Right atrium auricular region (tissue), 2 donors: ENCODE measurements at places on chromosomes 1 and 21.
A peak's percentile ranks its signal among the peaks of the same experiment; 100 is the strongest.

DNA sequence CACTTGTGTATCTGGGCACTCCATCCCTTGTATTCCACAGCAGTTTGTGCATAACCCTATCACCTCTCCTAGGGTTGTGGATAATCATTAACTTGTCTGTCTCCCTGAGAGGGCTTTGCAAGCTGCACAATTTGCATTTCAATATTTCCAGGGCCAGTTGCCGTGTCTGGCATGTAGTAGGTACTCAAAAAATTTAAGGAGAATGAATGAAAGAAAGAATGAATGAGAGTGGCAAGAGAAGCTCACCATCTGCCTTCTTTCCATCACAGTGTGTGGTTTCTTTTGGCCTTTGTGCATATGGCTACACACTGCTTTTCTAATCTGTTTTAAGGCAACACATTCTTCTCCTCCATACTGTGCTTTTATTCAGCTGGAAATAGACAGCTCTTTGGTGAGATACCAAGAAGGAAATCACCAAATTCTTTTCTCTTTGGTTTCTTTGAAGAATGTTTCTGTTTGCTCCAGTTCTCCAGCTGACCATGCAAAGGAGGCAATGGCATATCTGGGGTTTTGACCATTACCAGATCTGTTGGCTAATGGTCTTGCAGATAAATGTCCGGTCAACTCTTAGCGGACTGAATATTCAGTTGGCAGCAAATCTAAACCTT lies 49.4 kb downstream of the NGF start:
- DNase-seq = no peak

- no peak for DNase-seq
Observed at GRCh38 chr1:231385416-231385748, 36.7 kb downstream of the EGLN1 start.

DNA sequence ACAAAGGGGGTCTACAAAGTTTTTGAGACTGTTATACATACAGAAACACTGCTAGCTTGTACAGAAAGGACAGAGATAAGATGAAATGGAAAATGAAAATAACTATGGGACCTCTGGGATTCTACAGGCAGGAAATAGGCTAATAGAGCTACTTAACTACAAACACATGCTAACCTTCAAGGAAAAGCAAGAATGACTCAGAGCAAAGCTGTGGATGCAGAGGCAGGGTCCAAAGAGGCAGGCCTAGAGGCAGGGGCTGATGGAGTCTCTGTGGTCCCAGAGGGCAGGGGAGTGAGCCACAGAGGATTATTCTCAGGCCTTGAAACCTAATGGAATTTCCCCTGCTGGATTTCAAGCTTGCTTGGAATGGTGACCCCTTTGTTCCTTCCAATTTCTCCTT lies 18.7 kb upstream of the GOLT1A start:
- no peak for DNase-seq

DNA sequence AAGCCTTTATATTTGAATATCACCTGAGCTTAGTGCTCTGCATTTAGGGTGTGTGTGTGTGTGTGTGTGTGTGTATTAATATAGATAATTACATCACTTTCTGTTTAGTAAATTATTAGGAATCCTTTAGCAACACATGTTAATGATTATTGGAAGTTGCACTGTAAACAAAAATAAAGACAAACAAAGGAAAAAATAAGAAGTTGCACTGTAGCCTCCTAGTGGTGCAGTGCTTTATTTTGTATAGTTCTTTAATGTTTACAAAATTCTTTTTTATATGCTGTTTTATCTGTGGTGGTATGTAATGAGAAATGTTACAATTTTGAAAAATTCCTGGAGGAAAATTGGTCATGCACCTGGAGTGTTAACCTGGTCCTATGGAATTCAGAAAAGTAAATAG lies 69.2 kb downstream of the UBE4B start:
- DNase-seq = no peak

DNA sequence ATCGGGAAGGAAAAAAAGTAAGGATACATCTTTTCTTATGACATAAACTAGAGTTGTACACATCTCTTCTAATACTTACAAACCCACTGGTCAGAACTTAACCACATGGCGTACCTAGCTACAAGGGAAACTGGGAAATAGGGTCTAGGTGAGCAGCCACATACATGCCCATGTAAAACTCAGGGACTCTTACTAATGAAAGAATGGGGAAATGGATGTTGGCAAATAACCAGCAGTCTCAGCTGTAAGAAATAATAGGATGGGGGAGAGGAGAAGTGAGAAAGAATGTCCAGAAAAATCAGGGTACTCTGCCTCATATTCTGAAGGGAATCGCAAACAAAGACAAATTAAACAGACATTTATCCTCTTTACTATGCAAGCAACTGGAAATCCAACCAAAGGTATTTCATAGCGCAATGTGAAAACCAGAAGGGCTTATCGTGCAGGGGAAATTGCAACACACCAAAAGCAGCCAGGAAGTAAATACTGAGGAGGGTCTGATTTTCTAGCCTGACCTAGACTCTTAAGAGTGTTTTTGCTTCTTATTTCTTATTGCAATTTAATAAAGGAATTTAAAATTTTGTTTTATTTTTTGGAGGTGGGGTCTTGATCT lies 17.5 kb downstream of the GTF2B start:
- DNase-seq = no peak

GRCh38 chr1:32392325-32392724 lies 1.9 kb downstream of the BSDC1 start:
- DNase-seq = no peak

DNA sequence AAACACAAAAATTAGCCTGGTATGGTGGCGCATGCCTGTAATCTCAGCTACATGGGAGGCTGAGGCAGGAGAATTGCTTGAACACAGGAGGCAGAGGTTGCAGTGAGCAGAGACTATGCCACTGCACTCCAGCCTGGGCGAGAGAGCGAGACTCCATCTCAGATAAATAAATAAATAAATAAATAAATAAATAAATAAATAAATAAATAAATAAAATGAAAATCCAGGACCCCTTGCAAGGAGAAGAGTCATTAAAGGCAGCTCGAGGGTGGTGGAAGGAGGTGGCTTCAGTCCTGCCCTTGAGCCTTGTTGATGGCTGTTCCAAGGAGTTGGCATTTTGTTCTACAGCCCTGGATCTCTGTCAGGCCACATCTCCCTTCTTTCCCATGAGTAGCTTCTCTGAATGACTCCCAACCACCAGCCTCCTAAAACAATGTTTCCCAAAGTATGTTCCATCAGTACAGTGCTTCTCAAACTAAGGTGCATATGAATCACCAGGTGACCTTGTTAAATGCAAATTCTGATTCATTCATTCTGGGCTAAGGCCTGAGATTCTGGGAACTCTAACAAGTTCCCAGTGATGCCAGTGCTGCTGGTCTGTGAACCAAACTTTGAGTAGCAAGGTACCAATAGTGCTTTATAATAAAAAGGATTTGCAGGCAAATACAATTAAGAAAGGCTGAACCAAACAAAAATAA lies 99.0 kb downstream of the KCNN3 start:
- DNase-seq = no peak

DNA sequence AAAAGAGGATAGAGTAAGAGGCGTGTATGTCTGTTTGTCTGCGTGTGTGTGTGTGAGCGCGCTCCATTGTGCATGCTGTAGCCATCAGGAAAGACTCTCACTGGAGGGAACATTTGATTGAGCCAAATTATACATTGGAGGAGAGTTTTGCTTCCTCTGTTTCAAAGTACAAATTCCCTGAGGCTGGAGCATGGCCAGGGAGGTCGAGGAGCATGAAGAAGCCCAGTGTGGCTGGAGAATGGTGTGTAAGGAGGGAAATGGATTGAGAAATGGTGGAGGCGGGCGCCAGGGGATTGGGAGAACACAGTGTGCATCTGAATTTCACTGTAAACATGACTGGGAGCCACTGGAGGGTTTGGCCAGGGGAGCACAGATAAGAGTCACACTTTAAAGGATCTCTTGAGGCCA lies 22.1 kb upstream of the EFNA1 start:
- no peak for DNase-seq

DNA sequence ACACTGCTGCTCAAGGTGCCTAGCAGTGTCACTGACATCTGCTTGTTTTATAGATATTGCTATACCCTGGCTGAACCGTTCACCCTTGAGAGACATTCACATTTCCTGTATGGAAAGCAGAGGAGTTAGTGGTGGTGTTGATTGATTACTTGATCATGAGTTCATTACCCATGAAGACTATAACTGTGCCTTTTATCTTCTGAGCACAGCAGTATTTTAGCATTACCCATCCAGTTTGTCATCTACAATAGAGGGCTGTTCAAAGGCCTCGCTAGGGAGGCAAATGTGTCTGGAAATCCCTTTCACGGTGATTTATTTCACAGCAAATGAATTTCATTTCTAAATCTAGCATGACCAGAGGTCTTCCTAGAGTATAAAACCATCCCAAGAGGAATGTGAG lies 160.0 kb downstream of the DNM3 start:
- no peak for DNase-seq

GRCh38 chr1:219837274-219837993 lies 90.9 kb downstream of the SLC30A10 start:
- no peak for DNase-seq

DNA sequence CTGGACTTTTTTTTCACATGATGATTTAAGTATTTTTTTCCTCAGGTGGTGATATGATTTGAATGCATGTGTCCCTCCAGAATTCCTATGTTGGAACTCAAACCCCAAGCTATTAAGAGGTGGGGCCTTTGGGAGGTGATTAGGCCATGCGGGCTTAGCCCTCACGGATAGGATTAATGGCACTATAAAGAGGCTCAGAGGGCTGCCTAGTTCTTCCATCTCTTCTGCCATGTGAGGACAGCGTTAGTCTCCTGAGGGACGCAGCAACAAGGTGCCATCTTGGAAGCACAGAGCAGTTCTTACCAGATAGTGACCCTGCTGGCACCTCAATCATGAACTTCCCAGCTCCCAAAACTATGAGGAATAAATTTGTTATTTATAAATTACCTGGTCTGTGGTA lies 18.3 kb upstream of the RBBP5 start:
- DNase-seq = no peak

- no peak for DNase-seq
Observed at GRCh38 chr21:37460196-37460595, 93.6 kb downstream of the DYRK1A start.

DNA sequence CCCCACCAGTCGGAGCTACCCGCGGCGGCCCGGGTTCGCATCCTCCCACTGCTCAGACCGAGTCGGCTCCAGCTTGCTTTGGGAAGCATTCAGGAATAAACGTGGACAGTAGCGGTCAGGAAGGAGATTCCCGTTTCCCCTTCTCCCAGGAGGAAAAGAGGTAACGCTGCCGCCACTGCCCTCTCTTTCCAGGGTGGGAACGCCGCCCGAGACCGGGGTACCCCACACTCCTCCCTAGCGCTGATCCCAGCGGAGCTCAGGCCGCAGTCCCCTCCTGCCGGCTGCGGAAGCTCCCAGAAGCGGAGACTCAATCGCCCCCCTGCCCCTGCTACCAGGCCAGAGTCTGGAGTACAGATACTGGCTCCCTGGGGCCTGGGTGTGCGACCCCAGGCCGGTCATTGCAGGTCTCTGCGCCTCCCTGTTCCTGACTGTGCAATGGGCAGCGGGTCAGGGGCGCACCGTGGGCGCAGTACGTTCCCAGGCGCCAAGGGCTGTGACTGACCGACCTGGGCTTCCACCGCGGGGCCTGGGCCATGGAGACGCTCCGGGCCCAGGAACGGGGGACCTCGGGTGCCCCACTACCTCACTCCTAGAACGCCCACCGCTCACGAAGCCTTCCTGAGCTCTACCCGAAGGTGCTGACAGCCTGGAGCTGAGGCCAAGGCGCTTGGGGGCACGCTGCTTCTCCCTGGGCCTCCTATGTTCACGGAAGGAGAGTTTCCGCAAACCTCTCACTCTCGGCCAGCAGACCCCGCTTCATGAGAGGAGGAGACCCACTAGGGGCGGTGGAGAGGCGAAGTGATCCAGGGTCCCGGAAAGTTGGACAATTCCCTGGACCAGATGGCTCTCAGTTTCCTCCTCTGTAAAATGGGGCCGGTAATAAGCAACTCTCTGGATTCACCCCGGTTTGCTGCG lies 7.8 kb downstream of the DMRTA2 start:
- DNase-seq = no peak

GRCh38 chr1:201737352-201738060 lies 91.5 kb upstream of the IPO9 start:
- peak; percentile 73 for DNase-seq

- DNase-seq = no peak
Observed at GRCh38 chr1:203478231-203478630, 2.6 kb downstream of the PRELP start.

GRCh38 chr1:206769304-206769731 lies 1.3 kb upstream of the IL19 start:
- no peak for DNase-seq

DNA sequence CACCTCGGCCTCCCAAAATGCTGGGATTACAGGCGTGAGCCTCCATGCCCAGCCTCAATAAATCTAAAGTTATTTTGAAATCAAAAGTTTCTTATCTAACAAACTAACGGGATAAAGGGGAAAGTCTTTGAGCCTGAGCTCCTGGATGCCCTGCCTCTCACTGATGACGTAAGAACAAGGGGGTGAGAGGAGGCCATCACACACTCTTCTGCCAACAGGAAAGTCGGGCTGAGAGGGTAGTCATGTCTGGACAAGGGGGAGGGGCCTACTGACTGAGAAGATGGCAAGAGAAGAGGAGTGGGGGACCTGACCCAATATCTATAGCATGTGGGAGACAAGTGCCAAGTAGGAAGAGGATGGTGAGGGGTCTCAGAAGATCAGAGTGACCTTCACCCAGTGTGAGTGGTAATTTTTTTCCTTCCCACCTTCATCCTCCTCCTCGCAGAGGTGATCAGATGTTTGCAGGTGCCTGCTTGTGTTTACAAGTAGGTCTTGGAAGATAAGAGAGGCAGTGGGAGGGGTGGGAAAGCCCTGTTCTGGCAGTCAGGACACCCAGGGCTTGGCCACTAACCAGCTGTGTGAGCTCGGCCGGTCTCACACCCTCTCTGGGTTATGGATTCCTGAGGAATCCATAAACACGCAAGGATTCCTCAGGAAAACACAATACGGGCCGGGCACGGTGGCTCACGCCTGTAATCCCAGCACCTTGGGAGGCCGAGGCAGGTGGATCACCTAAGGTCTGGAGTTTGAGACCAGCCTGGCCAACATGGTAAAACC lies 9.6 kb downstream of the UQCRHL start:
- DNase-seq = no peak

- peak; percentile 70 for DNase-seq
Observed at GRCh38 chr1:23657659-23658275, 33.8 kb upstream of the RPL11 start.

- DNase-seq = no peak
Observed at GRCh38 chr1:31433396-31433930, 20.4 kb downstream of the SERINC2 start.
